ENCODE measurements at places on chromosomes 13 and 19. TPM values are rescaled to one million over a fixed set of nuclear protein-coding genes. Genes with fewer than 3 reads are reported as not detected.

FSD1 gene
- total RNA-seq: 8.4 TPM

ATP7B gene
- 1.8 TPM for total RNA-seq

SERPINE3 gene
- not detected for total RNA-seq

MIPEP gene
- total RNA-seq: 20.7 TPM

MIER2 gene
- total RNA-seq: 20.0 TPM

TTYH1 gene
- not detected for total RNA-seq

SYCN gene
- total RNA-seq: not detected
